Stimulated activated naive CD8-positive, alpha-beta T cell treated with anti-CD3 and anti-CD28 coated beads, Interleukin-15, Interleukin-2, amounts not matched to agents 100 U/mL and 50 U/mL, for 24 hours (primary cell): ENCODE measurements at places on chromosomes 5 and 9.

- no peak for DNase-seq
These were observed 281.3 kb downstream of the CEMIP2 start for GRCh38 chr9:71487061-71487460.

DNA sequence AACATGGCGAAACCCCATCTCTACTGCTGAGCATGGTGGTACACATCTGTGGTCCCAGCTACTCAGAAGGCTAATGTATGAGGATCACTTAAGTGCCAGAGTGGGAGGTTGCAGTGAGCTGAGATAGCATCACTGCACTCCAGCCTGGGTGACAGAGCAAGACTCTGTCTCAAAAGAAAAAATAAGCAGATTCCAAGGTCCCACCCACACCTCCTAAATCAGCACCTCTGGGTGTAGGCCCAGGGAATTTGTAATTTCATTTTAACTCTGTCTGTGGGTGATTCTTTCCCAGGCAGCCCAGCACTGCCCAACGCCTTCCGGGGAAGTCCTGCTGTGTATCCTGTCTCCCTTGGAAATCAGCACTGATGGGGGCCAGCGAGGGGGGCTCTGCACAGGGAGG, 12.5 kb downstream of the CAMK2A start:
- DNase-seq: no peak

- DNase-seq: no peak
These were observed 68.9 kb downstream of the FAT2 start for GRCh38 chr5:151522226-151522625.

- DNase-seq: no peak
These were observed 264.5 kb downstream of the TAF11L14 start for GRCh38 chr5:17898766-17899165.

GRCh38 chr9:125238915-125239446, 2.2 kb downstream of the HSPA5 start:
- DNase-seq: no peak

GRCh38 chr9:11931751-11932150, 761.4 kb upstream of the TYRP1 start:
- no peak for DNase-seq

DNA sequence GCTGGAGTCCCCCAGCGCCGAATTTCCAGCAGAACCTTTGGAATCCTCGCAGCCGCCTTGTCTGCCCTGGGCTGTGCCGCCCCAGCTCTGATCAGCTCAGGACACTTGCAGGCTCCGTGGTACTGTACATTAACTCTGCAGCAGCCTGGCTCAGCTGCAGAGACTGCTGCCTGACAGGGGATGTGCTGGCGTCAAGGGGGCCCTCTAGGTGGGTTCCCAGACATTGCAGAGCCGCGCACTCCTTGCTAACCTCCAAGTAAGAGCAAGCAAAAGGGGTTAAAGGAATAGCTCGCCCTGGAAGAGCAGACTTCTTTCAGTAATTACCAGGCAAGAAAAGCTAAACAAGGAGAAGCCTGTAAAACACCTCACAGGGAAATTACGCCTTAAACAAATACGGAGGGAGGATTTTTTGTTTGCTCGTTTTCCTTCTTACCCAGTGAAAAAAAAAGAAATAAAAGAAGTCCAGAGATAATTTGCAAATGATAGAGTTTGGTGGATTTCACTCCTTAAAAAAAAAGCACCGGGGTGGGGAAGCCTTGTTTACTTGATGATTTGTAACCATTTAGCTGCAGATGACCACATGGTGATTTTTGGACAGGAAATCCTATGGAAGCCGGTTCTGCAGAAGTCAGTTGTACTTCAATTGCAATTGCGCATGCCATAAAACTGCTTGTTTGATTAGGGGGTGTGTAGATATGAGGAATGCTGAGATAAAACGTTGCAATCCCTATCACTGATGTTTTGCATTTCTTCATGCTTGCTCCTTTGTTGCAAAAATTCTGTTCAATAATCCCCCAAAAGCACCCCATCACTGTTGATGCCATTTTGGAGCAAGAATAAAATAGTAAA, 305.8 kb downstream of the PDE4D start:
- no peak for DNase-seq

DNA sequence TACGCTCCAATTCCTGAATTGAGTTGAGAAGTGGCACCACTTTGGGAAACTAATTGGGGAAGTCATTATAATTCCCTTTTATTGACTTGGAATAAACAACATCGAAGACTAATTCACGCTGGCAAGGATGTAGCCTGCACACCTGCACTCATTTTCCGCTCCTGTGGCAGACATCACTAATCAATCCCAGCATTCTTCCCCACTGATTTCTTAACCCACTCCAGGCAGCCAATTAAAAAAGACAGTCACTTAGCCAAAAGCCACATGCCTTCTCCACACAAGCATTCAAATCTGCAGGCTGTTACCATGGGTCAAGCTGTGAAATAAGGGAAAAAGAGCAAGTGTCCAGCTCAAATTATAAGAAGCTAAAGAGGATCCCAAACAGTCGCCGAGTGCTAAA, 68.2 kb upstream of the HRH2 start:
- DNase-seq: no peak

- DNase-seq: no peak
These were observed 586 bp upstream of the PDZD2 start for GRCh38 chr5:31638345-31638744.

DNA sequence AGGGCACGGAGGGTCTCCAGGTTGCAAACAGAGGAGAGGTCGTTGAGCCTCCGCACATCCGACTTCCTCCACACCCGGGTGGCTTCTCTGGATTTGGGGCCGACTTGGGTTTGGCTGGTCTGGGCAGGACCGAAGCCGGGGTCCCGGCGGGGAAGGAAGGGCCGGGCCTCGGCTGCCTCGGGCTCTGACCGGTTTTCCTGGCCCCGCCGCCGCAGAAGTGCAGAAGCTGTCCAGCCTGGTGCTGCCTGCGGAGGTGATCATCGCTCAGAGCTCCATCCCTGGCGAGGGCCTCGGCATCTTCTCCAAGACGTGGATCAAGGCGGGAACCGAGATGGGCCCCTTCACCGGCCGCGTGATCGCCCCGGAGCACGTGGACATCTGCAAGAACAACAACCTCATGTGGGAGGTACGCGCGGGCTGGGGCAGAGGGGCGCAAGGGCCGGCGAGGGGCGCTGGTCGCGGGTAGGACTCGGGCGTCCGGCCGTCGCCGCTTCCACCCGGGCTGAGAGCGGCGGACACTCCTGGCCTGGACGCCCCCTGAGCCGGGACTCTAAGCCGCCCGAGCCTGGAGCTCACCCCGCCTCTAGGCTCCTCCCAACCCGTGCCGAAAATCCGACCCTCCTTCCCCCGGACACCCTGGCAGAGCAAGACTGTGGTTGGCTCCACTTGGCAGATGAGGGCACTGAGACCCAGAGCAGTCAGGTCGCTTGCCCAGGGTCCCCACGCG, 2.2 kb downstream of the PRDM12 start:
- DNase-seq: no peak

- DNase-seq: no peak
These were observed 1312.6 kb upstream of the DMAC1 start for GRCh38 chr9:9112001-9112720.

GRCh38 chr5:173307695-173308094, 20.5 kb downstream of the STC2 start:
- no peak for DNase-seq

DNA sequence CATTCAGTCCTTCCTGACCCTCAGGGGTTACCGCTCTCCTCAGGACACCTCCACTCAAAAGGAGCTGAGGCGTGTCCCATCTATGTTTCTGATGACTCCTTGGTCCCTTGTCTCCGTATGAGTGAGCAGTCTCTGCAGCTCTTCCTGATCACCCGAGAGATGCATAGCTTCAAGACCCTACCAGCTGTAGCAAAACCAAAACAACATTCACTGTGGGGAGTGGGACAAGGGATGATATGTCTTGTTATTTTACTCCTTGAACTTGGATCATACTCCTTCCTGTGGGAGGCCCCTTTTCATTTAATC, 14.4 kb downstream of the GLDC start:
- no peak for DNase-seq

DNA sequence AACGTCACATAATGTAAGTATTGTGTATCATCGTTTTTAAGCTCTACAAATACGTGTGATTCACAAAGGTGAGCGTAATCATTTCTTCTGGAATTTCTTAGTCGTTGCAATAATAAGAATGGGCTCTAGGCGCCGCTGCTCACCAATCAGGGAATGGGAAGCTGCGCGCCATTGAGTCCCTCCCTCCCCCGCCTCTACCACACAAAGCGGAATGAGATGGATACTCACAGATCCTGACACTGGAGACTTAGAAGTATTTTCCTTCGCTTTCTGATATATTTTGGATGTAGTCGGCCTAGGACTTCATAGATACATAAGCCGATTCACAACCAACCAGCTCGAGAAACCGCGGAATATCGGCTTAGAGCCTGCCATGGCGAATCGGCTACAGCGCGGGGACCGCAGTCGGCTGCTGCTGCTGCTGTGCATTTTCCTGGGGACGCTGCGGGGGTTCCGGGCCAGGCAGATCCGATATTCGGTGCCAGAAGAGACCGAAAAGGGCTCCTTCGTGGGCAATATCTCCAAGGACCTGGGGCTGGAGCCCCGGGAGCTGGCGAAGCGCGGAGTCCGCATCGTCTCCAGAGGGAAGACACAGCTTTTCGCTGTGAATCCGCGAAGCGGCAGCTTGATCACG, at the start of gene PCDHGA11:
Gene PCDHGA11, plus strand, starts transcription at position 197 of the 634 bp plus-strand sequence. Its CDS starts 177 bp downstream, at position 374.
- peak; percentile 62 for DNase-seq

DNA sequence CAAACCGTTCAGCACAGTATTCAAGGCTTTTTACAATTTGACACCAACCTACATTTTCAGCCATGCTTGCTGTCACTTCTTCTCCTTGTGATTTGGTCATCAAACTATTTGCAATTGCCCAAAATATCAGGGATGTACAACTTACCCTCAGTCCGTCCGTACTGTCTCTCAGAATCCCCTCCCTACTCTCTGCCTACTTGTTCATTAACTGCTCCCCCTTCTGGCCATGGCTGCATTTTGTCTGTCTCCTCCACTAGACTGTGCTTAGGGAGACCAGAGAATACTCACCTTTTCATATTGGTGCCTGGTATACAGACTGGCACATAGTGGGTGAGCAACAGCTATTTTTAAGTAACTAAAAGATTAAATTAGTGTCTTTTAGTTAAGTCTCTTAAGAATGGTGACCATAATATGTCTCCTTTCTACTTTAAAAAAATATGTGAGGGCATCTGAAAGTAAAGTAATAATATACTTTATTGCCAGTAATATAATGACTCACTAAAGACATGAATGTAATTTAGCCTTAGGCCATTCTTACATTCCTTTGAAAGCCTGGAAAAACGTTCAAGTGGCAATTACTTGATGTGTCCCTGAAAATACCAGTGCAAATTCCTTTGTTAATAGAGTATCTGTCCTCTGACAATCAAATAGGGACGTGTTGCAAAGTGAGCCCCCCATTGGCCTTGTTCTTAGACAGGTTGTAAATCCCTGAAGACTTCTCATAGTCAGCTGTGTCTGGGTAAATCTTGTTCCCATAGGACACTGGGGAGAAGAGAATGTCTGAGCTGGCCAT, 27.8 kb downstream of the PRLR start:
- DNase-seq: peak; percentile 45
